ENCODE measurements at places on chromosomes 3 and 15. TPM values are rescaled to one million over a fixed set of nuclear protein-coding genes. Genes with fewer than 3 reads are reported as not detected.

Gene SLC24A5
- not detected for total RNA-seq

- H3K36me3 ChIP-seq, result no peaks in the 10 kb centered on the region
- H3K4me1 ChIP-seq, result peaks cover 12% of the 10 kb centered on the region
- no peaks in the 10 kb centered on the region for H3K27me3 ChIP-seq
- peak overlapping the region; percentile 94 for H3K4me3 ChIP-seq
These were observed 483 bp downstream of the VPS13C start for GRCh38 chr15:62059816-62060112.

DNA sequence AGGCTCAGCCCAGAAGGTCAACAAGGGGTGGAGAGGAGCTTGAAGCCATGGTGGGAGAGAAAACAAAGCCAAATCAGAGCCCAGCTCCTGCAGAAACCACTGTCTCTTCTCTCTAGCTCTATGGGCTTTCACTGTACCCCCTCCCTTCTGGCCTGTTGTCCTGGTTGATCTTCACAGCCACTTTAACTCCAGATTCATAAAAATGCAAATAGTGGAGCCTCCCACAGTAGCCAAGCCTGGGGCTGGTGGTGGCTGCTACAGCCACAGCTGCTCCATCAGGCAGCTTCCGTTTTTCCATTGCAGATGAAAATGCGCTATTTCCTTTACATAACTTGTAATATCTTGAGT is 20.7 kb upstream of the CAV3 start:
- H3K4me3 ChIP-seq, result no peak overlapping the region
- H3K27ac ChIP-seq, result no peak overlapping the region
- no peaks in the 10 kb centered on the region for H3K36me3 ChIP-seq

DNA sequence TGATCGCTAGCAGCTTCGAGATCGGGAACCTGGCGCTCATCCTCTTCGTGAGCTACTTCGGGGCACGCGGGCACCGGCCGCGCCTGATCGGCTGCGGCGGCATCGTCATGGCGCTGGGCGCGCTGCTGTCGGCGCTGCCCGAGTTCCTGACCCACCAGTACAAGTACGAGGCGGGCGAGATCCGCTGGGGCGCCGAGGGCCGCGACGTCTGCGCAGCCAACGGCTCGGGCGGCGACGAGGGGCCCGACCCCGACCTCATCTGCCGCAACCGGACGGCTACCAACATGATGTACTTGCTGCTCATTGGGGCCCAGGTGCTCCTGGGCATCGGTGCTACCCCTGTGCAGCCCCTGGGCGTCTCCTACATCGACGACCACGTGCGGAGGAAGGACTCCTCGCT is 62.5 kb downstream of the SLCO3A1 start:
- H3K27ac ChIP-seq, result no peak overlapping the region
- no peak overlapping the region for H3K4me3 ChIP-seq
- peaks cover 16% of the 10 kb centered on the region for H3K36me3 ChIP-seq

Gene ROBO2
- total RNA-seq, result not detected

DNA sequence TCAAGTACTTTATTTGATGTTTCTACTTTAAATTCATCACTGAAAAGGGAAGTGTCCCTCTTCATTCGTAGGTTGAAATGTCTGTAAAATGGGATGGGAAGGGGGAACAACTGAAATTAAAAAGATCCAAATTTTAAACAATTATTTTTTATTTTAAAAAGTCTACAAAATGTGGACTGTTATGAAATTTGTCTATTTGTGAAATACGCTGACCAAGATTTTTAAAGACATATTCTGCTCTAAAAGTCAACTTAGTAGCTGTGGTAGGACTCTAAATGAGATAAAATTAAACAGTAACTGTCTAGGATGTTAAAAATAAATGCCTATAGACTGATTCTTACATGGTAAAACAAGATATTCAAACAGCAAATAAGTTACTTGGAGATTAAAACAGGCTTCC is 67.3 kb downstream of the ADAM10 start:
- H3K4me3 ChIP-seq, result no peak overlapping the region
- H3K27ac ChIP-seq, result no peak overlapping the region
- no peaks in the 10 kb centered on the region for H3K27me3 ChIP-seq
- peaks cover 50% of the 10 kb centered on the region for H3K4me1 ChIP-seq
- H3K36me3 ChIP-seq, result peaks cover 20% of the 10 kb centered on the region

Gene SEMA3F
- 6.7 TPM for total RNA-seq

Gene PTH1R
- total RNA-seq, result 3.1 TPM

DNA sequence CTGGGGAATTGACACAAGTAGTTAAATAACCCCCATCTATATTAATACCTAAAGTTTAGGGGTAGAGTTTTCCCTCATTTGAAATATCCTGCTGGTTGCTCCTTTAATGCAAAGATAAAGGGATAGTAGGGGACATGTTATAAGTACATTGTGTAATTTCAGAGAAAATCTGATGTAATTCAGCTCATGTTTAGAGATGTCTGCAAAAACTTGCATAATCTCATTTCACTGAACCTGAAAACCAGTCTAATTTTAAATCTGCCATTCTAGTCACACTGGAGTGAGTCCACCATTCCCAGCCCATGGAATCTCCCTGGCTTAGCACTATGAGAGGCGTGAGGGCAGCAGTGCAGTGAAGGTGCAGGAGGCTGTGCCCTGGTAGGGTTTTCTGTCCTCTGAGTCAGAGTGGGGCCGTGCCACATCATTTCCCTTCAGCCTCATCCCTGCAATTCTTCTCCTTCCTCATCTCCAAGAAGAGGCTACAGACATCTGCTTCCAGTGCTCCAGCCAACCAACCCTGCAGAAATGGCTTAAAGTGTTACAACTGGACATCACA is 246.3 kb upstream of the UMPS start:
- DNase-seq, result no peak
- no peaks in the 10 kb centered on the region for H3K27me3 ChIP-seq
- H3K4me1 ChIP-seq, result no peaks in the 10 kb centered on the region
- H3K4me3 ChIP-seq, result no peak overlapping the region
- no peaks in the 10 kb centered on the region for H3K36me3 ChIP-seq

DNA sequence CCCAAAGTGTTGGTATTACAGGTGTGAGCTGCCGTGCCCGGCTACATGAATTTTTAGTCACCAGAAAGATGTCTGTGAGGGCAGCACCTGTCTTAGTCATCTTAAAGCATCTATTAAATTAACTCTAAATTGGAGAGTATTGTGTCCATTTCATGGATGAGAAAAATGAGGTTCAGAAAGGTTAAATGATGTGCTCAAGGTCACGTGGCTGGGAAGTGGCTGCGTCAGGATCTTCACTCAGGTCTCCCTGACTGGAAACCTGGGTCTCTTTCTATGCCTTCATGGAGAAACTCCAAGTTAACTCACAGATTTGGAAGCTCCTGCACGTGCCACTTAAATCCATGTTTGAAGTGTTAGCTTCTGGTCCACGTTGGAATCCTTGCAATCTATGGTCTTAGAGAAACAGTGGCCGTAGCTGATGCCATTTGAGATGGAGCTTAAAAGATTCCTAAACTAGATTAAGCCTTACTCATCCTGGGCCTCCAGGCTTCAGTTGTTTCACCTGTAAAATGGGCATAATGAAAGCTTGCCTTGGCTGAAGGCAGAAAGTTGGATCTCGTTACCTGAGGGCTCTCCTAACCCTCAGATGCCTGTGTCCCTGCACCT is 5.2 kb upstream of the TMEM40 start:
- no peak overlapping the region for H3K4me3 ChIP-seq
- no peaks in the 10 kb centered on the region for H3K27me3 ChIP-seq
- no peaks in the 10 kb centered on the region for H3K36me3 ChIP-seq
- H3K27ac ChIP-seq, result no peak overlapping the region
- no peak for DNase-seq
- no peaks in the 10 kb centered on the region for H3K4me1 ChIP-seq

DNA sequence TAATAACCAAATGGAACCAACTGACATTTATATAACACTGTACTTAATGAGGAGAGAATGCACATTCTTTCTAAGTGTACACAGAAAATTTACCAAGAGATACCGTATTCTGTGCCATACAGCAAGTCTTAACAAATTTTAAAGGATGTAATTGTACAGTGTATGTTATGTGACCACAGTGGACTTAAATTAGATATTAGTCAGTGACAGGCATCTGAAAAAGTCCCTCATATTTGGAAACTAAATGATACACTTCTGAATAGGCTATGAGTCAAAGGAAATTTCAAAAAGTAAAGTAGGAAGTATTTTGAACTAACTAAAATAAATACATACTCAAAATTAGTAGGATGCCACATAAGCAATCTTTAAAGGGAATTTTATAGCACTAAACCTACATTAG is 59.6 kb upstream of the P3H2 start:
- no peak for DNase-seq
- no peak overlapping the region for H3K4me3 ChIP-seq
- no peaks in the 10 kb centered on the region for H3K27me3 ChIP-seq
- H3K36me3 ChIP-seq, result no peaks in the 10 kb centered on the region
- H3K27ac ChIP-seq, result no peak overlapping the region
- peaks cover 5% of the 10 kb centered on the region for H3K4me1 ChIP-seq

- DNase-seq, result no peak
- no peak overlapping the region for H3K4me3 ChIP-seq
- H3K27me3 ChIP-seq, result no peaks in the 10 kb centered on the region
These were observed 8.8 kb downstream of the EMC4 start for GRCh38 chr15:34233614-34234013.

GRCh38 chr3:14374444-14374883 is 27.9 kb upstream of the SLC6A6 start:
- peaks cover 41% of the 10 kb centered on the region for H3K4me1 ChIP-seq
- H3K4me3 ChIP-seq, result no peak overlapping the region
- H3K36me3 ChIP-seq, result no peaks in the 10 kb centered on the region
- H3K27me3 ChIP-seq, result peaks cover 15% of the 10 kb centered on the region
- DNase-seq, result peak; percentile 45

DNA sequence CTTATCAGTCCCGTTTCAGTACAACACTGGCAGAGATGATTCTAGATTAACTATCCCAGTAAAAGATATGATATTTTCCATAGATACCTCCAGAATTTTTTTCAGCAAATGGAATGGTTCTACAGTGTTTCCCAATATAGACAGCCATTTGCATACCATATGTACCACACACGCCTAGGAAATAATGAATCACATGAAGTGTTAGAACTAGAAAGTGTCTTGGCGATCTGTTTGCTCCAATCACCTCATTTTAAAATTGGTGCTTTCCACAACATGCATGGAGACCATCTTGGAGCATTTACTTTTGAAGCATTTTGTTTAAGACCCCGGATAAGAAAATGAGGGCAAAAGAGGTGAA is 2.0 kb downstream of the C2CD4A start:
- H3K27me3 ChIP-seq, result no peaks in the 10 kb centered on the region
- peaks cover 2% of the 10 kb centered on the region for H3K4me1 ChIP-seq
- H3K27ac ChIP-seq, result no peak overlapping the region

Gene CORO2B
- 4.5 TPM for total RNA-seq

Gene SLC51B
- not detected for total RNA-seq

- DNase-seq, result peak; percentile 71
- no peak overlapping the region for H3K4me3 ChIP-seq
- H3K27ac ChIP-seq, result peak overlapping the region; percentile 80
- no peaks in the 10 kb centered on the region for H3K27me3 ChIP-seq
- H3K4me1 ChIP-seq, result peaks cover 47% of the 10 kb centered on the region
These were observed 57.5 kb upstream of the LMCD1 start for GRCh38 chr3:8443829-8444791.

DNA sequence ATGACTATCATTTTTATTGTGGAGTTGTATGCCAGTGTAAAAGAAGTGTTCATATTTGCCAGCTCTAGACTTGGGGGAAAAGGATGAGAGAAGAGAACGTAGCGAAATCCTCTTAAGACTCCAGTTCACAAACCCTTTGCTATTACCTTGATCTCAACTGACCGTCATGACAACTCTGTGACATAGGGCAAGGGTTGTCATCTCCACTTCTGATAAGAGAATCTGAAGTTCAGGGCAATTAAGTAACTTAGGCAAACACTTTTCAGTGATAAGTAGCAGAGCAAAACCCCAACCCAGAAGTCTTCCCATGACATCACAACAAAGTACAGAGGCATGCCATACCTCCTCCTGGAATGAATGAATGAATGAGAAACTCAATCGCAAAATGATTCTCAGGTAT is 40.3 kb upstream of the WNT5A start:
- no peak for DNase-seq
- H3K36me3 ChIP-seq, result no peaks in the 10 kb centered on the region
- H3K4me3 ChIP-seq, result no peak overlapping the region
- H3K27ac ChIP-seq, result no peak overlapping the region
- H3K27me3 ChIP-seq, result peaks cover 7% of the 10 kb centered on the region
- H3K4me1 ChIP-seq, result no peaks in the 10 kb centered on the region

GRCh38 chr3:134132961-134133360 is 103.2 kb upstream of the SLCO2A1 start:
- H3K4me3 ChIP-seq, result no peak overlapping the region
- no peaks in the 10 kb centered on the region for H3K36me3 ChIP-seq
- DNase-seq, result no peak
- H3K4me1 ChIP-seq, result no peaks in the 10 kb centered on the region
- H3K27me3 ChIP-seq, result no peaks in the 10 kb centered on the region
- no peak overlapping the region for H3K27ac ChIP-seq

GRCh38 chr3:196609805-196610515 is 29.5 kb upstream of the NRROS start:
- H3K27ac ChIP-seq, result peak overlapping the region; percentile 91
- H3K36me3 ChIP-seq, result no peaks in the 10 kb centered on the region
- no peaks in the 10 kb centered on the region for H3K27me3 ChIP-seq
- H3K4me1 ChIP-seq, result peaks cover 42% of the 10 kb centered on the region

GRCh38 chr15:68819495-68820294 is 1.0 kb downstream of the ANP32A start:
- no peaks in the 10 kb centered on the region for H3K36me3 ChIP-seq
- no peaks in the 10 kb centered on the region for H3K27me3 ChIP-seq
- DNase-seq, result peak; percentile 51

DNA sequence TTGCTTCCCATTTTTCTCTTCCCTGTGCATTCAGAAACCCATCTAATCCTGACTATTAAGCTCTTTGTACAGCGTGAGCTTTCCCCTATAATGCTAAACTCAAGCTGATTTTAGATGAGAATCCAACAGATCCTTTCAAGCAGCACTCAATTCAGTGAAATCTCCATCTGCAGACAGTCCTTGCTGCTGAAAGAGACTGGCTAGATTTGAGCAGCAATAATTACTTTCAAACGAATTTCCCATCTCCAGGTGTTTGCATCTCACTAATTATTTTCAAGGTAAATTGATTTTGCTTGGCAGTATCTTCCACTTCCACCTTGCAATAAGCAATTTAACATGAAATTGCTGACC is 49.5 kb upstream of the SLC7A14 start:
- no peak overlapping the region for H3K4me3 ChIP-seq
- no peaks in the 10 kb centered on the region for H3K27me3 ChIP-seq
- H3K4me1 ChIP-seq, result no peaks in the 10 kb centered on the region
- DNase-seq, result no peak

Data from heart right ventricle (tissue), 16 donors.